ENCODE measurements at places on chromosomes 2 and 18. TPM values are rescaled to one million over a fixed set of nuclear protein-coding genes. Genes with fewer than 3 reads are reported as not detected.

The CAB39 gene
- 71.4 TPM for total RNA-seq

The AQP12A gene
- total RNA-seq = not detected

The GEN1 gene
- total RNA-seq = 11.1 TPM

The SLC9A2 gene
- total RNA-seq = 0.07 TPM

The PKDCC gene
- 0.78 TPM for total RNA-seq

The VWA3B gene
- total RNA-seq = not detected

The OBSL1 gene
- 35.9 TPM for total RNA-seq

The MRPL19 gene
- total RNA-seq = 66.9 TPM

The EVX2 gene
- total RNA-seq = not detected

The NFATC1 gene
- 2.5 TPM for total RNA-seq

The GREB1 gene
- total RNA-seq = not detected

The ACKR3 gene
- 23.9 TPM for total RNA-seq

The FANCL gene
- 14.2 TPM for total RNA-seq

The BOLL gene
- total RNA-seq = not detected

The KCNG3 gene
- not detected for total RNA-seq

The KIF5C gene
- not detected for total RNA-seq

The LYPD6 gene
- total RNA-seq = 0.56 TPM

The TTN gene
- not detected for total RNA-seq

The CHMP3 gene
- total RNA-seq = 50.6 TPM
